T-helper 17 cell (primary cell): ENCODE measurements at places on chromosomes 6 and 20.

DNA sequence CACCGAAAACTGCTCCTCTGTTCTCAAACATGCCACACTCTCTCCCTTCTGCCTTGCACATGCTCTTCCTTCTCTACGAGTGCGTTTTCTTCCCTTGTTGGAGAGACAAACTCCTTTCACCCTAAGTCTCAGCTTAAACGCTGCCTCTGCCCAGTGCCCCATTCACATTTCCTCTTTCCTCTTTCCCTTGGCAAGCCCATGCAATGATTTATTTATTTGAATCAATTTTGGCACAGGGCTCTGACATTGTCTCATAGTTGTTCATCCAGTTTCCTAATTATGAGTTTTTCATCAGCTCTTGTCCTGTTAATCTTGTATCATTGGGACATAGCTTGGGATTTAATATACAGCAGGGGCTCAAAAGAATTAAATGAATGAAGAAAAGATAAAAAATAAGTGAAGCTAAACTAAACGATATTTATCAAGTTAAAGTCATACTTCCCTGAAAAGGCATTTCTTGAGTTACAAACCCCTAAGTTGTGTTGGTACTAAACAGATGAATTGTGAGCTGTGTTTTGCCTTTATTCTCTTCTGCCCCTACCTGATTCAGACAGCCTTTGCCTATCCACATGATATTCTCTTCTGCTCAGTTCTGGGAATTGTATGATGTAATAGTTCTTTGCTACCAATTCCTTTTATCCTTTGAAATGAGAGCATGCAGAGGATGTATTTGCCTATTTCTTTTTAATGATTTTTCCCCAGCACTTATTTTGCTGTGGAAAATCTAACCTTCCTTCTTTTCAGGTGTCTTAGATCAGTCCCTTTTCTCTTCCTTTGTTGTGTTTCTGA lies 704.4 kb downstream of the UTRN start:
- DNase-seq: no peak

- DNase-seq: no peak
Observed at GRCh38 chr20:17026346-17026745, 200.5 kb upstream of the PCSK2 start.

DNA sequence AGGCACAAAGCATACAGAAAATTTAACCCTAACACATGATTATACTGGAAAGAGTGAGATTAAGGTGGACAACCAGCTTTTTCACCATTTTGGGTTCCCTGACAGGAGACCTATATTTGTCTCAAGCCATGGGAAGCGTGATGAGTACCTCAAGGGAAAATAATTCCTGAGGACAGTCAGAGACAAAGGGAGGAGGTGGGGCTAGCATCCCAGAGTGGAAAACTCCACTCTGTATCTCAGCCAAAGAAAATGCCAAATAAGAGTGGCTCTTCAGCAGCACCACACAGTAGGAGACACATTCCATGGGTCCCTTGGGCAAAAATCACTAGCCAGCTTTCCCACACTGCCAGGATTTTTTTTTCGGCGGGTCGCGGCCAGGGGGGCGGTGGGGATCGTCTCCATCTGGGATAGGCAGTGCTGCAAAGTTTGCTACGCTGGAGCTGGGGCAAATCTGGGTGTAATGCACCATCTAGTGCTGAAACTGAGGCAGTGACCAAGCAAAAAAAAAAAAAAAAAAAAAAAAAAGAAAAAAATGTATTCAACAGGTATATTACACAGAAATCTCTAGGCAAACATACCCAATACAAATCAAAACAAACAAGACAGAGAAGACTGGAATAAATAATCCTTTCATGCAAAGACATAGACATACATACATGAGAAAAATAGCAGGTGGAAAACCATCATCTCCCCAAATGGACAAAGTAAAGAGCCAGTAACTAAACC lies 77.3 kb upstream of the SLC35F1 start:
- no peak for DNase-seq

GRCh38 chr20:13736436-13737191 lies 48.1 kb downstream of the ESF1 start:
- DNase-seq: no peak

DNA sequence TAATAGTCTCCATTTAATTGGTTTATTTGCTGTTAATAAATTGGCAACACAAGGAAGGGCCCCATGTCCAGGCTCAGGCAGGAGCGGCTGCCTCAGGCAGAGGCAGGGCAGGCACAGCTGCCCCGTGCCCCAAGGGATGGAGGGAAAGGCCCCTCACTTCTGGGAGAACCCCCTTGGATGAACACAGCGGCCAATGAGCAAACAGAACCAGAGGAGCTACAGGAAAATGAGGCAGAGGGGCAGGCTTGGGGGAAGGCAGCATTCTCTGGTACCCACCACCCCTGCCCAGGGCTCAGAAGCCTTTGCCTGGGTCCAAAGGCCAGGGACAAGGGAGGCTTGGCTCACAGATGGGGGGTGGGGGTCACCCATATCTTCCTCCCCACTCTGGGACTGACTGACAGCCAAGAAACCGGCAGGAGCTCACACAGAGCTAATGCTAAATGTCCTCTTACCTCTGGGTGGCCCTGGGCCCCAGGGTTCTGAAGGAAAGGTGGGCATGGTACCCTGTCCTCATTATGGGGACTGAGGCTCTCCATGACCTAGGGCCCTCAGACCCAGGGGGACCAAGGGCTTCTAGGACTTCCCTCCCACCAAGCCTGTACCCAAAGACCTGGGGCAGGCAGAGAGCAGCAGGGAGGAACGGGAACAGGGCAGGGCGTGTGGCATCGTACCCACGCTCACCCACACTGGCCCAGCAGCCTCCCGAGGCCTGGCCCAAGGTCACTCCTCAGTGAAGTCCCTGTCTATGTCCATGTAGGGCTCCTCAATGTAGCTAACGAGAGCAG lies 47.0 kb downstream of the MYH7B start:
- DNase-seq: no peak

DNA sequence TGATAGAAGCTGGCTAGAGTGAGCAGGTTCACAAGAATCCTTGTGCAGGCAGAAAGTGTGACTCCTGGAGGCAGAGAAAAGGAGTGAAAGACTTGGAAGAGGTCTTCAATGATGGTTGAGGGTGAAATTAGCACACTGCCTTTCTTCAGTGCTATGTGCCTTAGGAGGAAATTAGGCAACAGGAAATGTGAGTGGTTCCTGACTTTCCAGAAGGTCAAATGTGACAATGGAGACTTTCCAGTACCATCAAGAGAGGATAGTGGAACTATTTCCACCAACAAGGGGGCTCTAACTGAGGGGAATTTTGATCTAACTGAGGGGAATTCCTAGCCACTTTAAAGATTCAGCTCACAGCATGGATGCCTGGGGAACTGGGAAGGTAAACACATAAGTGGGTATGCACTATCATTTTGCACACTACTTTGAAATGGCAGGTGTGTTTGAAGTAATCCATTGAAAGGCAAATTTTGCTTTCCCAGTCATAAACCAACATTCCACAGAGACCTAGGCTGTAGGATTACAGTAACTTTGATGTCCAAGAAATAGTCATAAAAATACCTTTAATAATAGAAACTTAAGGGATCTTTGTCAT lies 90.0 kb downstream of the PERP start:
- no peak for DNase-seq
